ENCODE measurements at places on chromosomes 12 and 14.

DNA sequence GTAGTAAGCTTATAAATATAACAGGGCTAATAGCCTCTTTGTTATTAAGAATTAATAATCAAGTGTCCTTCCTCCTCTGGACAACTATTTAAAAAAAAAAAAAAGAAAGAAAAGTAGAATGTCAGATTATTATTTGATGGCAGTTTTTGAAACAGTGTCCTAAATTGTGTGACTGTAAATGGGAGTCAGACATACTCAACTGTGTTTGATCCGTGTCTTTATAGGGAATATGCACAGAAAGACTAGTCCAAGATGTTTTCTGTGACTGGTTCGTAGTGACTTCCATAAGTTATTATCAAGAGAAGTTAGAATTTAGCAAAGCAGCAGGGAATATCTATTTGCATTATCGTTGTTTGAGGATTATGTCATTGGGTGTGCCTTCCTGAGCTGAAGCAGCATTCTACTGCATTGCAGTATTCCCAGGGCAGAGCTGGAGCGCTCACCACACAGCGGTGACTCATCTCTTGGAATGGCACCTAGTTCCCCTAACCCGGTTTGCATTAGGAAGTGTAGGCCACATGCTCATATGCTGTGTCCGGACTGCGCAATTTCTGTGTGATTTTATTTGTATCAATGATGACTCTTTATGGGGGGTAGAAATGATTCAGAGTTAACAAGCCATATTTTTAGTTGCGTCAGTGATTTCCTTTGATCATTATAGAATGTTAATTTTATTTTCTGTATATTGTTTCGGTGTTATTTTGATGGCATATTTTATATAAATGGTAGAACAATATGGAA lies 7.9 kb downstream of the DYNC1H1 start:
- no peak for DNase-seq

DNA sequence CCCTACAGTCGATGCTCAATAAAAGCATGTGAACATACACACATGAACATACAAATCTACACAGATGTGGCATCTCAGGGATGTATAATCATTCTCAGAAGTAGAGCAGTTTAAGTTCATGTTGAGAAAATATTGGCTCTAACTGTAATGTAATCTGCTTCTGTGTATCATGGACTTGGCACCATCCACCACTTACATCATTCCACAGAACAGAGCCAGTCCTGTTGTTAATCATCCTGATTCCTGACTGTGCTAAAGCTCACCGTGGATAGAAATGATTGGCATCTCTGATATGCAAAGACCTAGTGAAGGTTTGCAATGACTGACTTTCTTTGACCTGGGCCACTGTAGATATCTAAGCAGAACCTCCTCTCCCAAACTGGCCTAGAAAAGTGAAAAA lies 1141.3 kb downstream of the BCL11B start:
- no peak for DNase-seq

GRCh38 chr14:33567023-33567728 lies 383.7 kb downstream of the EGLN3 start:
- DNase-seq: no peak

GRCh38 chr12:68206446-68206845 lies 19.2 kb downstream of the IL26 start:
- DNase-seq: no peak

GRCh38 chr14:73460691-73461127 lies 2.4 kb upstream of the NUMB start:
- no peak for DNase-seq

GRCh38 chr14:89384023-89384422 lies 33.0 kb downstream of the FOXN3 start:
- DNase-seq: no peak

DNA sequence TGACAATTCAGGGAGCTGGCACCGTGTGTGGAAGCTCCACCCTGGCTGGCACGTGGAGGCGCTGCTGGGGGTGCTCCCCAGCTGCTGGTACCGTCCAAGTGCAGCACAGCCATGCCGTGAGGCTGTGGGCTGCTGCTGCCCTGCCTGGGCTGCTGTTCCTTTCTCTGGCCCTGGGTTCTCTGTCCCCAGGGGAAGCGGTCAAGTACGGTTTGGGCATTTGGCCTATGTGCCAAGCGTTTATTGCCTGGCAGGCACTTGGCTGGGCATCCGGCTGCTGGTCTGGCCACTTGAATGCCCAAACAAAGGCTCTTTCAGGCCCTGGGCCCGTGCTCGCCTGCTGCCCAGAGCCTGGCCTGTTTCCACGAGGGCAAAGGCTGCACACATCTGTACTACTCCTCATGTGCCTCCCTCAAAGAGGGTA lies 39.6 kb downstream of the RHOF start:
- DNase-seq: no peak

DNA sequence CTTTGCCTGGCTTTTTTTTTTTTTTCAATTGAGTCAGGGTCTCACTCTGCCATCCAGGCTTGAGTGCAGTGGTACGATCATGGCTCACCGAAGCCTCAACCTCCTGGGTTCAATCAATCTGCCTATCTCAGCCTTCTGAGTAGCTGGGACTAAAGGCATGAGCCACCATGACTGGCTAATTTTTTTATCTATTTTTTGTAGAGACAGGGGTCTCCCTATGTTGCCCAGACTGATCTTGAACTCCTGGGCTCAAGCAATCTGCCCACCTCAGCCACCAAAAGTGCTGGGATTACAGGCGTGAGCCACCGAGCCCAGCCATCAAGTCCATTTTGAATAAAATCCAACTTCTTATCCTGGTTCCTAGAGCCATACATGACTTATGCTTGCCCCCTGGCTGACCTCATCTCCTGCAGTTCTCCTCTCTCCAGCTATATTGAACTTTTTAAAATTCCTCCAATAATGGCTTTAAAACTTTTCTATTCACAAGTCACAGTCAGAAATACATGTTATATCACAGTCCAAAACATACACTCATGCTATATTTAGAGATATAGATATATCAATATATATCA lies 10.4 kb upstream of the RND1 start:
- no peak for DNase-seq

DNA sequence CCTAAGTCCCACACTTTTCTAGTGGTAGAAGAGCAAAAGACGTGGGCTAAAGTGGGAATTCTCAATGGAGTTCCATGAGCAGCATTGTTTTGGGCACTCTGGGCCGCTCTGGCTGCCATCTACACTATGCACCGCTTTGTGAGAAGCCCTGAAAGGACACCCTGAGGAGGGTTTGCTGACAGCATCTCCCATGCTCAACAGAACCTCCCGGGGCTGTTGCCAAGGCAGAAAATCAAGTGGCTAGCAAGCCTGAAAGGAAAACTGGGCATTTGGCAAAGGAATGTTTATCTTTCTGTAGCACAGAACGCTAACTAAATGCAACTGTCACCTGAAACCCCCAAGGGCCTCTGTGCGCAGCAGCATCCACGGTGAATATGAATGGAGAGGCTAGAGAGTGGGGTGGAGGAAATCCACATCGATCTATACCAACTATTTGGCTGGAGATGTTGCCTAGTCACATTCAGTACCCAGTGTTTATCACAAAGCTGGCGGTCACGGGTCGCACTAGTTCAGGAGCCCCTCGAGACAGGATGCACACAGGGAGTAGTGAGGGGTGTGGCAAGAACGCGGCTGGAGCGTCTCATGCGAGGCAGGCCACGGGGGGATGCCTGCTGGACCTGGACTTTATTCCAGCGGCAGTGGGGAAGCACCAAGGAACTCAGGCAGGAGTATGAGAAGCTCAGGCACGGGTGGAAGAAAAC lies 14.2 kb downstream of the APPL2 start:
- no peak for DNase-seq

- no peak for DNase-seq
These were observed 142.7 kb downstream of the BCL11B start for GRCh38 chr14:99129211-99129696.

DNA sequence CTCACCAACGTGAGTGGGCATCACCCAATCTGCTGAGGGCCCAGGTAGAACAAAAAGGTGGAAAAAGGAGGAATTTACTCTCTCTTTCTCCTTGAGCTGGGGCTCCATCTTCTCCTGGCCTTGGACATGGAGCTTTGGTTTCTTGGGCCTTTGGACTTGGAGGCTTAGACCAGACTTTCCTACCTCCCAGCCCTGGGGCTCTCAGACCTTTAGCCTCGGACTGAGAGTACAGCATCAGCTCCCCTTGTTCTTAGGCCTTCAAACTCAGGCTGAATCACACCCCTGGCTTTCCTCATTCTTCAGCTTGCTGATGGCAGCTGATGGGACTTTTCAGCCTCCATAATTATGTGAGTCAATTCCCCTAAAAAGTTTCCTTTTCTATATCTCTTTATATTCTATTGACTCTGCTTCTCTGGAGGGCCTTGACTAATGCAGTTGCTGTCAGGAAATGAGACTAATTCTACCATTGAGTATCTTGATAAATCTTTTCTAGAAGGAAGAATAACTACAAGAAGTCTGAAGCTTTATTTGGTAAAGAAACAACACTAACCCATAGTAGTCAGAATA lies 15.9 kb upstream of the CLEC4E start:
- DNase-seq: no peak

- peak; percentile 83 for DNase-seq
These were observed 604 bp downstream of the EIF4B start for GRCh38 chr12:53006810-53007309.

DNA sequence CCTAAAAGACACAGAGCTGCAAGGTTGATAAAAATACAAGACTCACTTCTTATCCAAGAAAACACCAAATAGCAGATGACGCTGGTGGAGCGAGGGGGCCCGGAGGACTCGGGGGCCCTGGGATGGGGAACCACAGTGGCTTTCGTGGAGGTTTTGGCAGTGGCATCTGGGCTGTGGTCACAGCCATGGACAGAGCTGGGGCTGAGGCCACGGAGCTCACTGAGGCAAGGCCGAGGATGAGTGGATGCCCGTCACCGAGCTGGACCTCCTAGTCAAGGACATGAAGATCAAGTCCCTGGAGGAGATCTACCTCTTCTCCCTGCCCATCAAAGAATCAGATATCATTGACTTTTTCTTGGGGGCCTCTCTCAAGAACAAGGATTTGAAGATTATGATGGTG lies 117.2 kb downstream of the PTPRO start:
- no peak for DNase-seq

GRCh38 chr14:42391146-42391834 lies 784.6 kb downstream of the LRFN5 start:
- DNase-seq: no peak

- DNase-seq: no peak
These were observed 211.4 kb upstream of the ABCD2 start for GRCh38 chr12:39830852-39831520.

- no peak for DNase-seq
These were observed 2.8 kb downstream of the ADSS1 start for GRCh38 chr14:104726600-104727451.

GRCh38 chr14:95489214-95490137 lies 27.0 kb downstream of the SYNE3 start:
- DNase-seq: no peak

DNA sequence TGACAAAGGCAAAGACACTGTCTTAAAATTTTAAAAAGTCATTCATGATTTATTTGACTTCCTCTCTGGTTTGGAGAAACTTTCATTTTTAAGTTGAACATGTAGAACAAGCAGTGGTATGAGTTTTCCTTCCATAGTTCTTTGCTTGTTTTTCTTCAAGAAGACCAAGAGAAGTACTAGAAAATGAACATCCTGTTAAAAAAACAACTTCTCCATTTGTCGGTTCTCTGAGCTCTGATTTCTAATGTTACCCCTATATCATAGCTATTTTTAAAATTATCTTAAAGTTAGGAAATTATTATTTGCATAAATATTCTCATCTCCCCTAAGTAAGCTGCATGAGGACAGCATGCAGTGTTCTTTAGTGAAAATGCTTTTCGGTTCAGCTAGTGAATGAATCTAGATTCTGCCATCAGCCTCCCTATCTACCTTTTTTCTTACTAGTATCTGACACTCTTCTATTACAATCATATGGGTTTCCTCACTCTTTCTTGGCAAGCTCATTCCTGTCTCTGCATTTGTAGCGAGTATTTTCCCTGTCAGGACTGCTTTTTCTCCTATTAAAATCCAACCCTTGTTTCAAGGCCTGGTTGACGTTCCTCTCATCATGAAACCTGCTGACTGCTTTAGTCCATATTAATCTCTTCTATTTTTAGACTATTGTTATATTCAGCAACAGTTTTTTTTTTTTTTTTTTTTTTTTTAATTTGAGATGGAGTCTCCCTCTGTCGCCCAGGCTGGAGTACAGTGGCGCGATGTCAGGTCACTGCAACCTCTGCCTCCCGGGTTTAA lies 15.8 kb downstream of the DIP2B start:
- DNase-seq: no peak

GRCh38 chr14:68777644-68778043 lies 15.2 kb downstream of the ZFP36L1 start:
- no peak for DNase-seq

GRCh38 chr12:2627076-2627834 lies 167.5 kb upstream of the FKBP4 start:
- no peak for DNase-seq

DNA sequence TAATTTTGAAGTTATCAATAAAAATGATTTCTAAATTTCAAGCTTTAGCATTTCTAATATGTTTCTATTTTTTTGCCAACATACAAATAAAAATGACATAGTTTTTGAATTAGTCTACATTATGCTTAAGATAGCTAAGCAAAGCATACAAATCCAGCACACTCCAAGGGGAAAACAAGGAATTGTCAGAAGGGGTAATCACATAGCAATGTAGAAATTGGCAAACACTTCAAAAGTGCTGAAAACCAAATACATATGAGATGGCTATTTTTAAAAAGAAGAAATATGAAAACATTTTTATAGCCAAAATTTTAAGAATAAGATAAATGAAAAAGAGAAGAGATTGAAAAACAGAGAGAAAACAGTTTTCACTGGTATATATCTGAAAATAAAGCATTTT lies 308.0 kb downstream of the SLC6A15 start:
- DNase-seq: no peak

GRCh38 chr12:97797473-97797872 lies 334.9 kb downstream of the RMST start:
- no peak for DNase-seq

DNA sequence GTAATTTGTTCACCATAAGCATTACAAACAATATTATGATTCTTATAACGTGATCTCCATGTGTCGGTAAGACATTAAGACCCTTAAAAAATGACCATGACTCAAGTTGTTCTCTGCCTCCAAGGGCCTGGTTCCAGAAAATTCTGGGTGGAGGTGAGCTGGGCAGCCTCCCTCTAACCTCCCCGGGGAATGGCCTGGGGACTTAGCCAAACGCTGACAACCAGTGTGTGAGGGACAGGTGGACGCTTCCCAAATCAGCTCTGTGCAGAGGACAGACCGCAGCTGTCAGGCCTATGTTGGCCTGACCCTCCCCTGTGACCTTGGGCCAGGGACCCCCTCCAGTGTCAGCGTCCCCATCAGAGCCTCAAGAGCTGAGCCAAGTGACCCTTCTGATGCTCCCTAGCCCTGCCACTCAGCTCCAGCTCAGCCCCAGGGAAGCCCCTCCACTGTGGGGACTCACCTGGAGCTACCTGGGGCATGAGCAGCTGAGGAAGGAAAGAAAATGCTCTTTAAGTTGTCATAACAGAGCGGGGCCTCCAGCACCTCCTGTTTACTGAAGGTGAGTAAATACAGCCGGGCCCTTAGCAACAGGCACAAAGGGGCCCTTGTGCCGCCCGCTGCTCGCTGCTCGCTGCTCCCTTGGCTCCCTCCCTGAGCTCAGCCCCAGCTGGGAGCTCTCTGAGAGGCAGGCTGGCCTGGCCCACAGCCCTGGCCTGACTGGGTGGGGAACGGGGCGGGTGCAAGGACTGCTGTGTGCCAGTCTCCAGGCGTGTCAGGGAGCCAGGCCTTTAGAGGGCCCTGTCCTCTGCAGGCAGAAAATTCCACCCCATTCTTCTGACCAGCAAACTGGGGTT lies 116.6 kb downstream of the CALM1 start:
- DNase-seq: no peak
